T-cell (primary cell): ENCODE measurements at places on chromosomes 2 and 18.

DNA sequence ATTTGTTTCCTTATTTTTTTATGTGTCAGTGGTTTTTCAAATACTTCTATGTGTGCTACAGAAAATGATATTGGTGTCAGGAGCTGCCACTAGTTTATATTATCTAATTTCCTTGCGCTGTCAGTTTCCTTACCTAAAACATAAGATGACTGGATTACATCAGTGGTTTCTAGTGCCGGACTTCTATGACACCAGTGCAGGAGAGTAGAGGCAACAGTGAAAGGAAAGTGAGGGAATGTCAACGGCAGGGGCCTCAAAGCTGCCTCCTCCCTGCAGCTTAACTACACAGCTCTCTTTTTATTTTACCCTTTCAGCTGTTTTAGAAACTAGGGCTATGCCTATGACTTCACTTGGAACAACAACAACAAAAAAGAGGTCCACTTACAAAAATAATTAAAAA is 6.5 kb downstream of the ERBB4 start:
- DNase-seq: no peak

GRCh38 chr2:99338029-99338585 is 918 bp downstream of the EIF5B start:
- DNase-seq: no peak

DNA sequence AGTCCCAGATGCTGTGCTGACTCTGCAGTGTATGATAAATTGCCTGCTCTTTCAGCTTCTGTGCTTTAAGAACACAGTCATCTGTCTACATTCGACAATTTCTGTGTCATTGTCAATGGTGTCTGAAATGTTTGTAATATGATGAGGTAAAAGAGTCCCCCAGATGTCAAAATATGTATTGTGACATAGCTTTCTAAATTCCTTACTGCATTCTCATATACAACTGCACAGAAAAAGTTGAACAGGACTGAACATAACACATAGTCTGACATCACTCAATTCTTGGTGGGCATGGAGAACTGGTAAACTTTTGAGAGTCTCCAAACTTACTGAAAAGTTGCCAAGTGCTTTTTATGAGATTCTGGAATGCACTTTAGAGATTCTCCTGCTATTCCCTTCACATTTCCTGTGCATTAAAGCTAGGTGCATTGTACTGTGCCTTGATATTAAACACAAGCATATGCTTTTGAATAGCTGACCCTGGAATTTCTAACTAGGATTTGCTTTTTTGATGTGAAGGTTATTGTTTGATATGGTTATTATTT is 48.1 kb upstream of the ARHGAP28 start:
- DNase-seq: no peak

GRCh38 chr2:5969303-5969702 is 277.1 kb downstream of the SOX11 start:
- DNase-seq: no peak

DNA sequence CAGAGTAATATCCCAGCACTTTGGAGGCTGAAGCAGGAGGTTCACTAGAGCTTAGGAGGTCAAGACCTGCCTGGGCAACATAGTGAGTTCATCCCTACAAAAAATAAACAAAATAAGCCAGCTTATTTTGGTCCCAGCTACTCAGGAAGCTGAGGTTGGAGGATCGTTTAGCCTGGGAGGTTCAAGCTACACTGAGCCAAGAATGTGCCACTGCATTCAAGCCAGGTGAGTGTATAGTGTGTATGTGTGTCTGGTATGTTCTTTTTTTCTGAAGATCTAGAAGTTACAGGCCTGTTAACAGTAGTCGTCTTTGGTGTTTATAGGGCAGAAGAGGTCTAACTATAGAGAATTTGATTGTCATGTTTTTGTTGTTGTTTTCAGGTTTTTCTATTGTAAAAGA is 40.2 kb downstream of the ZC3H15 start:
- no peak for DNase-seq
